GM10248 (cell line): ENCODE measurements at places on chromosomes 1 and 21.

DNA sequence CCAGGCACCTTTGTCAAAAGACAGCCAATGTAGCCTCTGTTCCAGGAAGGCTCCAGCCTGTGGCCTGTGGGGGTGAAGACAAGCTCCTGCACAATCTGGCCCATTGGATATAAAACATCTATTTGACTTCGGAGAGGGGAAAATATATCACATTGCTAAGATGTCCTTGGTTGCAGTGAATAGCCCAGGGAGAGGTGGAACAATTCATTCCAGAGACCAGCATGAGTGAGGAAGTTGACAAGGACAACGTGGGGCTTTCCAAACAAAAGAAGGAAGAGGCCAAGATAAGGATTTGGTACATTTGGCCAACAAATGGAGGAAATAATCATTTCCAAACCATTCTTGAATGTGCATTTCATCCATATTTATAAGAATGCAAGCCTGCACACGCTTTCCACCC, 187.0 kb downstream of the ETS2 start:
- no peak for DNase-seq

DNA sequence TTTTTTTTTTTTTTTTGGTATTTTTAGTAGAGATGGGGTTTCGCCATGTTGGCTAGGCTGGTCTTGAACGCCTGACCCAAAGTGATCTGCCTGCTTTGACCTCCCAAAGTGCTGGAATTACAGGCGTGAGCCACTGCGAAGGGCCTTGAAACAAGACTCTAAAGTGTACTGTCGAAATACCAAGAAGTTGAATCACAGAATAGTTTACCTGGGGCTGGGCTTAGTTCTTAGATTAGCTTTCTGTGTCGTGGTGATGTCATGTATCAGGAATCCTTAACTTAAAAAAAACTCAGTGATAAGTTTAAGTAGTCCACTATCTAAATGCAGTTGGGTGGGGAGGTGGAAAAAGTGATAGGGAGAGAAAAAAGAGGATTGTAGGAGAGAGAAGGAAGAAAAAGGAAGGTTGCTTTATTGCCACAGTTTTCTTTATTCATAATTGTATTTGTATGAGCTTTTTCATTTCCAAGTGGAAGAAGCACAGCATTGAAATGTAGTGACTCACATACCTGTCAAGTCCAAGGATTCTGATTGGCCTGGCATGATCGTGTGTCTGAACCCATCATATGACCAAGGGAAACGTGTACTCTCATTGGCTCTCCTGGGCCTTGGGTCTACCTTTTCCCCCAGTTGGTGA, 13.4 kb downstream of the ITSN1 start:
- DNase-seq, result no peak

DNA sequence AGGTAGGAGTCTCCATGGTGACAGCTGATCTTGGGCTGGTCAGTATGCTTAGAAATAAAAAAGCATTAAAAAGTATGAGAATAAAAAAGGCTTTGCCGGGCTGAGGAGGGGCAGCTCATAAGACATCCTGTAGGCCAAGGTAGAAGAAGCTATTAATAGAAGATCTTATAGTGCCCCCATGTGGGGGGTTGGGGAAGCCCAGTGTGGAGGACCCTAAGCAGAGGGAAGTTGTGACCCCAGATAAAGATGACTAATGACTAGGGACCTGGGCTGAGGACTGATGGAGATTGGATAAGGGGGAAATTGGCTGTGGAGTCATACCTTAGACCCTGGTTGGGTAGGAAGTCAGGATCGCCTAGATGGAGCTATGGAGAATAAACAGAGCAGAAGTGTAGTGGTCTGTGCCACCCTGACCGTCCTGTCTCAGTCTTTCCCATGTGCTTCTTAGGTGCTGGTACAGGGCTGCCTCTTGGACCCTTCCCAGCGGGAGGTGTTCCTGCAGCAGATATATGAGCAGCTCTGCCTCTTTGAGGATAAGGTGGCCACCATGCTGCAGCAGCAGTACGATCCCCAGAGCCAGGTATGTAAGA, 25.0 kb downstream of the SZT2 start:
- peak; percentile 40 for DNase-seq

DNA sequence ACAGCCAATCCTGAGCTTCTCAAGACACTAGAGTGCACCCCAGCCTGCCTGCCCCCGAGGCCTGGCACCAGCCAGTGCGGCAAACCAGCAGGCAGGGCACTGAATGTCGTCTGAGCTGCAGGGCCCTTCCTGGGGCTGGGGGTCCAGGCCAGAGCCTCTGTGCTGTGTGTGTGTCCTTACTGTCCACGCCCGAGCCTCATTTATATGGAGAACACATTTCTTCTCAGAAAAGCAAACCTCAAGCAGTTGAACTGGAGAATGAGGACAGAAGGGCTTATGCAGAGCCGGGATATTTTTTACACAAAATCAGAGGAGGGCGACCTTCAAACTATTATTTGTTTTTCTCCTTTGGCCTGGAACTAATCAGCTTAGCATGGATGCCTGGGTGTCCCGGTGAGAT, 52.7 kb downstream of the POFUT2 start:
- no peak for DNase-seq

GRCh38 chr21:42685036-42685435, 31.6 kb downstream of the PDE9A start:
- DNase-seq, result no peak

DNA sequence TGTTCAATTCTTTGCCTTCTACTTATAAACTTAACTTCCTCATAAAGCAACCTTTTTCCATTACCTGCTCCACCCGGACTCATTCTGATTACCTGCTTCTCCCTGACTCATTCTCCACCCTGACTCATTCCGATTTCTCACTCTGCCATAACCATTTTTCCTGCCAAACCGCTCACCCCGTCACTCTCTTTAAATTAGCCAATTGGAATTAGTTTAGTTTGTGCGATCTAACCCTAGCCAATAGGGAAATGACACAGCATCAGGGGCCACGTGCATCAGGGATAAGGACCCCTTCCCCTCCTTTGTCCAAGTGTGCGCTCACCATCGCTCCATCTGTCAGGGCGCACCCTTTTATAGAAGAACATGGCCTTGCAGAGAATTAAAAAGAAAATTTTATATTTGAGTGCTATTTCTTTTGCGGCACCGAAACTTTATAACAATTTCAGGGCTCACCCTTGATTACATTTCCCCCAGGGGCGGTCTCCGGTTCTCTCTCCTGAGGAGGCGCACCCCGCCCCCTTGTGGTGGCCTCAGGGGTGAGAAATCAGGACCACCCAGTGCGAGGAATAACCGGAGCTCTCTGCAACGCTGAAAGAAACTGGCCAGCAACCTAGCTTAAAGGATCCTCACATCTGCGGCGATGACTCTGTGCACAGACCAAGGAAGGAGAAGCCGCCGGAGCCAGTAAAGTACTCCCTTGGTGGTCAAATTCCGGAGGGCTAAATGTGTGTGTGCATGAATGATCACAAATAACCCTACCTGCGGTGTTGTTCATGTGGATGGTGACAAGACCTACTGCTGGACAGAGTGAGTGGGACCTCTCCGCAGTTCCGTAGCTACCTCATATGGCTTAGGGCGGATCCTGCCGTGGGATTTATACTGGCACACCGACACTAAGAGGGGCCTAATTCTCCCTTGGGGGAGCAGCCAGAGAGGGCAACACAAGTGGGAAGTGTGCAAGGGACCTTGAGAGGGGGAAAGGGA, 30.3 kb upstream of the CBR3 start:
- DNase-seq, result no peak

- DNase-seq, result no peak
These were observed 16.0 kb downstream of the LRIG2 start for GRCh38 chr1:113088972-113089371.

DNA sequence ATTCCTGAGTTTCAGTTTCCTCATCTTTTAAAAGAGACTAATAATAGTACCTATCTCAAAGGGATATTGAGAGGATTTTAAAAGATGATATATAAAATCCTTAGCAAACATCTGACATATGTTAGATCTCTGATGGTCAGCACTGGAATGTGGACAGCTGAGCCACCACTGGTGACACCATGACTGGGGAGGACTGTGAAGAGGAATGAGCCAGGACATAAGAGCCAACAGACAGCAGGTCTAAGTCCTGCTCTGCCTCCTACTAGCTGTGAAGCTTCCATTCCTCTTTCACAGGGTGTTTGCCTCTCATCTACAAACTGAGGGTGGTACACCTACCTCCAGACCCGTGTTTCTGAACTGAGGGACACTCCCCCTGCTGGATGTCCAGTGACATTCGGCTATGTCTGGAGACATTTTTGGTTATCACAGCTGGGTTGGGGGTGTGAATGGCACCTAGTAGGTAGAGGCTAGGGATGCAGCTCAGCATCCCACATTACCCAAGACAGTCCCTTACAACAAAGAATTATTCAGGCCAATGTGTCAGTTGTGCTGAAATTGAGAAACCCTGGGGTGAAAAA, 109.1 kb upstream of the OLIG2 start:
- DNase-seq, result no peak

DNA sequence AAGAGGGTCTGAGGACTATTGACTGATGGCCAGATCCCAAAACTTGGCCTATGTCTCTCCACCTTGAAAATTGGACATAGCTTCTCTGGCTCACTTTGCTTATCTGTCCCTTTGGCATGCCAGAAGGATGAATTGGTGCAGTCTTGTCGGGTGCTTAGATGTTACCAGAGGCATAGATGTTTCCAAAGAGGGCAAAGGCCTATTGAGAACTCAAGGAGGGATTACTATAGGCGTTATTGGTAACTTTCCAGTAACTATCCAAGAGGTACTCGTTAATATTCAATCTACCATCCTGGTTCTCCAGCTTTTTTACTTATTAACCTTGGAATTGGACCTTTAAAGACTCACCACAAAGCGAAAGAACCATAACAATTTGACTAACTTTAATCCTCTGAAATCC, 368.3 kb upstream of the ESRRG start:
- no peak for DNase-seq

DNA sequence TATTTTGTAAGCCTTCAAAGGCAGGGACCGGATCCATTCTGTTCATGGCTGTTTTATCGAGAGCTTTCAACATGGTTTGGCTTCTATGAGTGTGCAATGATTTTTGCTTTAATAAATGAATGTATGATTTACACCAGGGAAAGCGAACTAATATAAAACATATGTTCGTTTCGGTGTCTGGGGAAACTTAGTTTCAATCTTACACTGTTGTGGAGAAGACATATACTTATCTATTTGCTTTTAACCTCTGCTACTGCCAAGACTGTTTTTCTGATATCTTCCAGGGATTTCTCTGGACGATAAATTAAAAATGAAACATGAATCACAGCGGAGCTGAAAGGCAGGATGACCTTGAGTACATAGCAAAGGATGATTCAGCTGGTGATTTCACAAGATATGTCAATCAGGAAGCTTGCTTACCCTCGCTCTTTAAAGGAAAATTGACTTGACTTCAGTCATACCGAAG, 14.7 kb upstream of the CYYR1 start:
- no peak for DNase-seq

- no peak for DNase-seq
These were observed 11.7 kb downstream of the OLFML3 start for GRCh38 chr1:113990961-113991360.

- no peak for DNase-seq
These were observed 46.7 kb upstream of the SAMD13 start for GRCh38 chr1:84254703-84255238.

DNA sequence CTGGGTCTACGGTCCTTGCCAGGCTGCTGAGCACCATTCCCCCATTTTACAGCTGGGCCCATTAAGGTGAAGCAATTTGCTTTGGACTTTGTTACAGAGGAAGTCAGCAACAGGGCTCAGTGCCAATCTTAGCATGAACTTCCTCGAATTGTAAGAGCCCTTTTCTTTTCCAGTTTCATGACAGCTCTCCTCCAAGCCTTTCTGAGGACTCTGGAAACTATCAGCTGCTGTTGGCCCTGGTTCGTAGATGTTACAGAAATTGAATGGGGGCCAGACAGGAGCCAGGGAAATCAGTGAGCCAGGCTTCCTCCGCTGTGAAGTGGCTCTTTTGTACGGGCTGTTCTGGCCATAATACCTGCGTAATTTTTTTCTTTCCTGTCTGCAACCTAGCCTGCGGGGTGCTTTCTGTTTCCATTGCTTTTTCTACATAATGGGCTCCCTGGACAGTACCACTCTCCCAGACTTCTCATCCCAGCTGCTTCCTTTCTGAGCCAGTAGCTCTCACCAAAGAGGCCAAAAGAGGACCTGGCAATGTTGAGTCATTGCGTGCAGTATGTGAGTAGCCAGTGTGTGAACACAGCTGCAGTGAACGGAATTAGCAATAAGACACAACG, 386.3 kb downstream of the DISC1 start:
- no peak for DNase-seq
